Fibroblast of skin of scalp (primary cell): ENCODE measurements at places on chromosomes 13 and 19.

GRCh38 chr19:23420824-23421223 is 25.6 kb upstream of the ZNF91 start:
- no peak for DNase-seq

DNA sequence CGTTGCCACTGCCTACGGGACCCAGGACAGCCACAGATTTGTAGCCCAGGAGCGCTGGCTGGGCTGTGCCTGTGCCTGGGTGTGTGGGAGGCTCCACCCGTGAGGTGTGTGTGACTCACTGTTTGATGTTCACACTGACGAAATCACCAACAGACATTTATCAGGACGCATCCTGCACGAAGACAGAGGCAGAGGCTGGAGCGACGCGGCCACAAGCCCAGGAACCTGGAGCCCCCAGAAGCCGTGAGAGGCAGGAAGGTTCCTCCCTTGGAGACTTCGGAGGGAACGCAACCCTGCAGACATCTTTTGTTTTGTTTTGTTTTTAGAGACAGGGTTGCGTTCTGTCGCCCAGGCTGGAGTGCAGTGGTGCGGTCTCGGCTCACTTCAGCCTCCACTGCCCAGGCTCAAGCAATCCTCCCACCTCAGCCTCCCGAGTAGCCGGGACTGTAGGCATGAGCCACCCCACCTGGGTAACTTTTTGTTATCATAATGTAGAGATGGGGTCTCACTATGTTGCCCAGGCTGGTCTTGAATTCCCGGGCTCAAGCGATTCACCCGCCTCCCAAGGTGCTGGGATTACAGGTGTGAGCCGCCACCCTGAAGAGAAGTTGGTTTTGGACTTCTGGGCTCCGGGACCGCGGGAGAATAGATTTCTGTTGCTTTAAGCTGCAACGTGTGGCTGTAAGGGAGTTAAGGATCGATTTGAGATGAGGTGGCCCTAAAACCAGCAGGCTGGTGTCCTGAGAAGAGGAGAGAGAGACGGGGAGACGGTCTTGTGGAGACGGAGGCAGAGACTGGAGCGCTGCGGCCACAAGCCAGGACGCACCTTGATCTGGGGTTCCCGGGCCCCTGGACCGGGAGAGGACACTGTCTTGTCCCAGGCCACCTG is 24.9 kb upstream of the WDR18 start:
- DNase-seq = no peak

DNA sequence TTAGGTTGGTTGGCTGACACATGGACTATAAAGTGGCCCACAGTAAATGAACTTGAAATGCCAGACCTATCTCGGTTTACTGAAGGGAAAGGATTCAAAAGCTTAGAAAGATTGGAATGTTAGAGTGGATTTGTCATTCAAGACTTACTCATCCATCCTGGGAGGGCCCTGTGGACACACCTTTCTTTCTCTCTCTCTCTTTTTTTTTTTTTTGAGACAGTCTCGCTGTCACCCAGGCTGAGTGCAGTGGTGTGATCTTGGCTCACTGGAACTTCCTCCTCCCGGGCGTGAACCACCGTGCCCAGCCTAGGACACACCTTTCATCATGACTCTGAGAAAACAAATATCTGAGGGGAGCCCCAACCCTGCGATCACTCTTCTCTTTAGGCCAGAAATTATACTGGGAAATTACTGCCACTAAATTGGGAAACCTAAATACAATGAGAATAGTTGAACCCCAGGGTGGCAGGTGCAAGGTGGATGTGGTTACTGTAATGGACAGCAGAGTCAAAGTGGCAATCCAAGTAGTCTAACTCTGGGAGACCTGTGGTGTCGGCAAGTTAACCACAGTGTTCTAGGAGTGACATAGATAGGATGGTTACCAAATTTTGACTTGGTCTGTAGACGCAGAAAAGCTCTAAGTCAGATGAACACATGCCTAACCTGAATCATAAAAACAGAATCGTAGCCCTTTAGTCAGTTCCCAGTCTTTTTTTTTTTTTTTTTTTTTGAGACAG is 47.1 kb upstream of the ZMYM5 start:
- peak; percentile 2 for DNase-seq

- DNase-seq = peak; percentile 54
Measured at GRCh38 chr13:97228850-97229521, 6.9 kb downstream of the MBNL2 start.

- no peak for DNase-seq
Measured at GRCh38 chr19:42452590-42452989, 9.8 kb upstream of the CXCL17 start.

- DNase-seq = no peak
Measured at GRCh38 chr13:25171170-25171516, 945 bp downstream of the AMER2 start.

DNA sequence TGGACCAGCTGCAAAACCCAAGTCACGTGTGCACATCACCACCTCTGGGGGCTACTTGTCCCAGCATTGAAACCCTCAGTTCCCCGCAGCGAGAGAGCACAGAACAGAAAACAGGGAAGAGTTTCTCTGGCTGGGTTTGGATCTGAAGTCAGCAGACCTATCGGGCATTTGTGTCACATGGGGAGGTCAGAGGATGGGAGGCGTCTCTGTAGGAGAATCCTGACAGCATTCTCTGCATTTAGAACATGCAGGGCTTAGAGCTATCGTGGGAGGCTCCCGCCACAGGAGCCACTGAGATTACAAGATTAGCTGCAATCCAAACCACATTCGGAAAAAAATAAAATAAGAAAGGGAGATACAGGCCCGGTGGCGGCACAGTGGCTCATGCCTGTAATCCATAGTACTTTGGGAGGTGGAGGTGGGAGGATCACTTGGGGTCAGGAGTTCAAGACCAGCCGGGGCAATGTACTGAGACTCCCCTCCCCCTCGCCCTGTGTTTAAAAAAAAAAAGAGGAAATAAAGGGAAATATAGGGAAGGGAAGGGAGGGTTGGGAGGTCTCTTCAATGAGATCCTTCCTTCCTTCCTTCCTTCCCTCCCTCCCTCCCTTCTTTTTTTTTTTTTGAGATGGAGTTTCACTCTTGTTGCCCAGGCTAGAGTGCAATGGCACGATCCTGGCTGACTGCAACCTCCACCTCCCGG is 2.9 kb upstream of the TLE6 start:
- DNase-seq = no peak
